Prostate gland (tissue), 2 donors: ENCODE measurements at places on chromosomes 5 and 9. TPM values are rescaled to one million over a fixed set of nuclear protein-coding genes. Genes with fewer than 3 reads are reported as not detected.

DNA sequence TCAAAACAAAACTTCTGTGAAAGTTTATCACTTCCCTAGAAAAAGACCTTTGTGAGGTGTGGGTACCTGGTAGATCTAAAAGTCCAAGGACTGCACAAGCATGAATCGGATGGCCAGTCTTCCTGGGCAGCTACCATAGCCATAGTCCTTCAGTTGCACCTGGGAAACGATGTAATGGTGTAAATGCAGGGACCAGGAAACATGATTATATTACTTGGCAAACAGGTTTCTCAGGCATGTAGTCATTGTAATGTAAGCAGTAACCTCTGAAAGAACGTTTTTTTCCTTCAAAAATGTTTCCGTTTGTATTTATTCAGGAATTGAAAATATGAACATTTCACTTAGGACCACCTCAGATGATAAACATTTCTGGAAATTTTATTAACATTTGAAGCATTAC, 433.4 kb downstream of the DTWD2 start:
- no peak for DNase-seq

Gene WNT8A
- total RNA-seq: 1.1 TPM

DNA sequence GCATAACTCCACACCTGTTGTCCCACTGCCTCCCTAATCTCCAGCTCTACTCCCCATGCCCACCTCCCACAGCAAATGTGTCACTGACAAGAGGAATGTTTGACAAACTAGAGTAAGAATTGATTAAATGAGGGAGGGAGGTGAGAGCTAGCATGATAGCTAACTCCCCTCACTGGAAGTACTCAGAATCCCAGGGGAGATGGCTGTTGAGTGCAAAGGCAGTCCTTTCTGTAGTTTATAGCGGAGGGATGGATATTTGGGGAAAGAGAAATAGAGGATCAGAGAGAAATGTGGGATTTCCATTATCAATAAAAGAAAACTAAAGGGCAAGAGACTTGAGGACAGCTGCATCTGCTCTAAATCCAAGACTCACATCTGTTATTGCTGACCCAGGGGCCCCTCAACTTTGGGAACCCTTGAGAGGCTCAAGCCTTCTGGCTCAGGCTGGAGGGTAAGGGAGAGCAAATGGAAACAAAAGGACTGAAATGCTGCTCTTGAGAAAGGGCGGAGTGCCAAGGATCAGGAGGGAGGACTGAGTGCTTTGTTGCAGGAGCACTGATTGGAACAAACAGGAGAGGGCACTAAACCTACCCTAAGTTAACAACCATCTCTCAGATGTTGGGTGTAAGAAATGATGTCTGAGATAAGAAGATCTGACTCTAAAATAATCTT, 372.1 kb downstream of the NTRK2 start:
- DNase-seq: no peak

DNA sequence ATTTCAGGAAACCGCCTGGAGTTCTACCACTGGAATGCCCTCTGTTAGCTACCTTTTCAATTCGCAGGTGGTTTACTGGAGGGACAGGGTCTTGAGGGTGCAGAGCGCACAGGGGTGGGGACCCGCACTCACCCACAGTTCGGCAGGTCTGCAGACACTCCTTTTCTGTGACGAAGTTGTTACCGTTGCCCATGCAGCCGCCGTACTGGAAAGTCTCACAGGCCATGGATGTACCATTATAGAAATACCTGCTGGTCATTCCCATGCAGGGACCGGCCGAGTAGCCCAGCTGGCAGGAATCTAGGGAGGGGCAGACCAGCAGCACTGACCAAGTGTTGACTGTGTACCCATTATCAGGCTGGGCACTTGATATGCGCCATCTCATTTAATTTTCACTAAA, 16.8 kb downstream of the AMBP start:
- no peak for DNase-seq

DNA sequence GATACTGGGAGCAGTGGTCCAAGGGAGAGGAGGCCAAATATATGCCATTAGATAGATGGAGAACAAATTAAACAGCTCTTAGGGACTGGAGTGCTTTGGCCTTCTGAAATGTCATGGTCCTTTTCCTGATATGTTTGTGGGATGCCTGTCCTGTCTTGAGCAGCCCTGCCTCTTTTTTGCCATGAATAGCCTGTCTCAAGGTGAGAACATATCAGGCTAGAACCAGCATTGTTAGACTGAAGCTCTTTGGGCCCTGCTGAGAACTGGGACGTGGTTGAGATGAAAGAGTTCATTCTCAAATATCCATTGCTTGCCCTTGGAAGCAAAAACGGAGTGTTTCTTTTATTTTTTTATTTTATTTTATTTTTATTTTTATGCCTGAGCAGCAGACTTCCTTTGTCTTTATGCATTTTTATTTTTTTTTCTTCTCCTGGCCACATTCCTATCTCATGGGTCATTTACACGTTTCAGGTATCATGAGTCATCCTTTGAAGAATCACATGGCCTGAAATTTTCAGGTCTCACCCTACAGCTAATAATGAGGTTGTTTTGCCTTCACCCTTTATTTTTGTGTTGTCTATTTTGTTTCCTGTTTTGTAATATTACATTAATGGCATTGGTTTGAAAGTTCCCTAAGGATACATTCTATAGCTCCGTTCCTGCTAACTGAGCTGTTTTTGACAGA, 371.4 kb downstream of the PSAT1 start:
- DNase-seq: no peak

- DNase-seq: no peak
These were observed 979.1 kb upstream of the CTNND2 start for GRCh38 chr5:12883395-12883794.

GRCh38 chr9:71487061-71487460, 281.3 kb downstream of the CEMIP2 start:
- no peak for DNase-seq

- peak; percentile 75 for DNase-seq
These were observed at the start of gene SPATA6L for GRCh38 chr9:4666042-4666699. TSS of gene SPATA6L (minus strand) at chr9:4666480. CDS start at chr9:4666250, 230 bp downstream.

DNA sequence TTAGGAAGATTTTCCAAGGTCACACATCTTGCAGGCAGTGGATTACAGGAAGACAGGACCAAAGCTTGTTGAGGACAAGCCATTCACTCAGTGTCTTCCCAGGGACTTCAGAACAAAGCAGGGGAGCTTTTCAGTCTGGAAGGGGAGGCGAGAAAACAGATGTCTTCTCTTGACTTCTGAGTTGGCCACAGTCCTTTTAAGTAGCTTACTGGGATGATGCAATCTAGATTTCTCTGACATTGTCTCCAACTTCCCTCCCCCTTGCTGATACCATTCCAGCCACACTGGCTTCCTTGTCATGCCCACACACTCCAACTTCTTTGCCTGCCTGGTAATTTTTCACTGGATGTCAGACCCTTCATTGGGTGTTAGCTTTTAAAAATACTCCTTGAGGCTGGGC, 174.2 kb upstream of the TBC1D2 start:
- DNase-seq: no peak

Gene ANGPTL2
- total RNA-seq: 43.2 TPM

DNA sequence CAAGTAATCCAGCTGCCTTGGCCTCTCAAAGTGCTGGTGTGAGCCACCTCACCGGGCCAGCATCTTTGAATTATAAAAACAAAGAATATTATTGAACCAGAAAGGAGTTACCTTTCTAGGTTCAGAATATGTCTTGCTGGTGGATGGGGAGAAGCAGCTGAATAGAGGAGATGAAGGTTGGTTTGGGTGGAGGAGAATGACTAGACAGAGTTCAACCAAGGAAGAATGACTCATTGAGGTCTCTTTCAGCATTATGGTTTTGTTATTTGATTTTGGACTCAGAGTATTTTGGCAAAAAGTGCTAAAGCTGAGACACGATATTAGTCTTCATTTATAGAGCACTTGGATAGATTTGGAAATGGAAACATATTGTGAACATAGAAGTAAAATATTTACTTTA, 75.2 kb upstream of the MPDZ start:
- DNase-seq: no peak

- DNase-seq: peak; percentile 83
These were observed at the start of gene PPIC for GRCh38 chr5:123036391-123037103. TSS of gene PPIC (minus strand) at chr5:123036725. CDS start at chr5:123036625, 100 bp downstream.

DNA sequence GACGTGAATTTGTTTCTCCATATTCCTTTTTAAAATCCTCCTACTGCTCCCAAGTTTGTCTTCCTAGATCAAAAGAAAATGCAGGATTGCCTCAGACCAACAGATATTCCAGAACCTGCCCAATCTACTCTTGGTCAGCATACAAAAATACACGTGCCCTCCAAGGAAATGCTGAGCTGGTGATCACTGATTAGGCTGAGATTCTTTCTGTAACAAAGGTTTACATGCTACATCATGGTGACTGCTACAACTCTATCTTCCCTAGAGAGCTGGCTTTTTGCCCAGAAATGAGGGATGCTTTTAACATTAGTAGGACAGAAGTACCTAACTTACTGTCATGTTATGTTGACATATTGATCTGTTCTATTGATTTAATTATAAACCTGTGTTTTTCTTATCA, 35.5 kb downstream of the OR2Y1 start:
- no peak for DNase-seq

DNA sequence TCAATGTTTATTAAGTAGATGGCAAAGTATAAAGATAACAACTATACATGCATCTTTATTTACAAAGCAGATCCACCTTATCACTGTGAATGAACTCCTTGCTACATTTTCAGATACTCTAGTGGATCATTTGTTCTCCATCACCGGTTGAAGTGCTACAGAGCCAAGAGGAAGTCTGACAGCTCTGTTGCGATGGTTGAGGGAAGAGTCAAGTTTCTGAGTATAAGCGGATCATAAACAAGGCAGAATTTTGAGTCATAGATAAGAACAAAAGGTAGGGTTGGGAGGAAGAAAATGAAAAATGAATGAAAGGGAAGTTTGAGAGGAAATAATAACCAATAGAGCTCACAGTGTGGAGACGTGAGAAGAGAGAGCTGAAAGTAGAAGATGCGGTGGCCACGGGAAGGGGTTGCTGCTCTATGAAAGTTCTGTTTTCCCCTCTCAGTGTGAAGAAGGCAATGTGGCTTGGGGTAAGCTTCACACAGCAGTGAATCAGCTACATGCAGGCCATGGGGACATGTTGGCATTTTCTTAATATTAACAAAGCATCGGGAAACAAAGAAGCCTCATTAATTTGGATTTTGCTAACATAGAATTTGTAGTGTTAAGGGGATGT, 30.8 kb upstream of the KCNN2 start:
- no peak for DNase-seq

GRCh38 chr5:42349163-42349562, 74.1 kb upstream of the GHR start:
- no peak for DNase-seq

DNA sequence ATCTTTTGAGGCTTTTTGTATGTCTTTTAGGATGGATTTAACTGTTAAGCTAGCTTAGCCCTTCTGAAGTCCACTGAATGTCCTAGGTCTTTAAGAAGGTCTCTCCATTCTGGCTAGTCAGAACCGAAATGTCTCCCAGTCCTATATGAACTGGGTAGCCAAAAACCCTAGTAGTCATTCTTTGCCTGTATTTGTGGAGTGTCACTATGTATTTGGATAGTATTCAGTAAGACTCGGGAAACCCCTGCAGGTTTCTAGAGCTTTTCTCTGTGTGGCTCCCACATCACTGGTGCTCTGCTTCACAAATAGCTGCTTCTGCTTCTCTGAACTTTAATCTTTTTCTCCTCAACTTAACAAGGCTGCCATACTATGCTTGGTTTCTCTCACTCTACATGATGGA, 68.0 kb downstream of the RIC1 start:
- no peak for DNase-seq

DNA sequence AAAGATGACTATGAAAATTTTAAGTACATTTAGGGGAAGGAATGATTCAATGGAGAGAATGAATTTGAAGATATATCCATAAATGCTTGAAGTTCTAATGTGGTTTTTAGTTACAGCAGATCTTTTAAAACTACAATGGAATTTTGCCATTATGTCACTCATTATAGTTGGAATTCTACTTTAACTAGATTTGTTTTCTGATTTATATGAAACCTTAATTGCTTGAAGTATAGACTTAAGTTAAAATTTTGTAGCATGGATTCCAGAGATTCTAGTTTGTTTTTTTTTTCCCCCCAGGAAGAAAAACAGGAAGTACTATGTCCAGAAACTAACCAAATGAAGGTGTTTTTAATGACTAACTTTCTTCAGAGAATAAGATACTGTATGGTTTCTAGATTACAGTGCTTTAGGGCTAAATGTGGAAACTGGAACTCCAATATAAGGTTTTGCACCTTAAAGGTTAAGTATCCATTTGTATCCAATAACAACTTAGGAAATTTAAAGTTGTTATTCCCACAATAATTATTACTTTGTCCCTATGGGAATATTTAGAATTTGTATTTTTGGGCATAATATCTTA, 70.3 kb downstream of the ZSWIM6 start:
- no peak for DNase-seq

DNA sequence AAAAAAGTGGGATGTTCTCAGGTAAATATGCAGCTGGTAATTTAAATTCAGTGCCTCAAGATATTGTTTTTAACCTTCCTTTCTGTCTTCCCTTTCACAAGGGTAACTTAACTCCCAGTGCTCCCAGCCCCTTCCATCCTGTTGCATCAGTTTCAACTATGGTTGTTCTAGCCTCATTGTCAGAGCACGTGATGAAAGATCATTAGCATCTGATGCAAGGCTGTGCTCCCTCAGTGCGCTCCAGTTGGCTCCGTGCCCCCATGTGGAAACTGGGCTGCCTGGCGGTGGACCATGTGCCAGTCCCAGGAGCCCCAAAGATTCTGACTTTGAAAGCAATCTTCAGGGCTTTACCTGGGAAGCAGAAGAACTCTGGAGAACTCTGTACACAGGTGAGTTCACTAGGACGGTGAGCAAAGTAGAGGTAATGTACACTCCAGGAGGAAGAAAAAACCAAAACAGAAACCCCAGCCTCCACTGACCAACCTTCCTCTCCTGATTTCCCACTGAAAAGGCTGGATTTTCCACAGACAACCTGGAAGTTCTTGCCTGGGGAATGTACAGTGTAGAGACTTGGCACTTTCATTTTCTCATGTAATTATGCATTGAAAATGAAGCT, 96.9 kb downstream of the SLC1A3 start:
- DNase-seq: no peak

GRCh38 chr9:69460012-69460411, 135.0 kb downstream of the ENTREP1 start:
- DNase-seq: no peak

GRCh38 chr5:119743927-119744326, 114.6 kb downstream of the FAM170A start:
- no peak for DNase-seq
